ENCODE measurements at places on chromosomes 1 and 21.
A peak's percentile ranks its signal among the peaks of the same experiment; 100 is the strongest.

DNA sequence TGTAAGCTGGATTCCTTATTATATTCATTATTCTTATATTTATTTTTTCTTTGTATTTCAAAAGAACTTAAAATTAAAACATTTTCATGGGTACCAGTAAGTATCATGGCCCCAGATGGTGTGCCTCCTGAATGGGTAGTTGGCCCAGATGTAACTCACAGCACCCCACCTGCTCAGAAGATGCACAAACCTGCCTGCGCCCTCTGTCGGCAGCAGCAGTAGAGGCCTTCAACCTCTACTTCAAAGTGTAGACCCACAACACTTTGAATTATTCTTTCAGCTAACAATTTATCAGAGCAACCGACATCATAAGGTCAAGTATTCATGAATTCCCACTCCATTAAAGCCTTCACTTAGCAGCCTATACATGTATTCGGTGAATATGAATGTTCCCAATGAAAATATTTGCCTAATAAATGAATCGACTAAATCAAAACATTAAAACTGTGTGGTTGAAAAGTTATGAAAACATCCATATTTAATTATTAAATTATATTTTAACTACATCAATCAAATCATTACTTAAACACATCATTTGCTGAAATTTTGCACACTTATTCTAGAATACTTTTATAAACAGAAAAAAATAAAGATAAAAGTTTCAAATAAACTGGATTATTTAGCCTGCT is 25.4 kb downstream of the PIGM start:
- DNase-seq: peak; percentile 84

GRCh38 chr1:170714163-170714562 is 50.2 kb downstream of the PRRX1 start:
- DNase-seq: no peak

DNA sequence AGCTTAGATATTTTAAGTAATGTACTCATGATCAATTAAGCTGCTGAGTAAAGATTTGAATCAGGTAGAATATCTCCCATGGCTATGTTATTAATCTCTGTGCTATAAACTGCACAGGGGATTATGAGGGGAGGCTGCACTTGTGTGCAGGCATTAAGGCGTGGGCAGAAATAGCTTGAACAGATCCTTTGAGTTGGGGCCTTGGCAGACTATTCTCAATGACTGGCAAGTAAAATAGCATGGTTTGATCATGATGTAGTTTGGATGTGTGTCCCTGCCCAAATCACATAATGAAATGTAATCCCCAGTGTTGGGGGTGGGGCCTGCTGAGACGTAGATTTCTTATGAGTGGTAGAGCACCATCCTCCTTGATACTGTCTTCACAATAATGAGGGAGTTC is 220.3 kb downstream of the PLPP3 start:
- no peak for DNase-seq

DNA sequence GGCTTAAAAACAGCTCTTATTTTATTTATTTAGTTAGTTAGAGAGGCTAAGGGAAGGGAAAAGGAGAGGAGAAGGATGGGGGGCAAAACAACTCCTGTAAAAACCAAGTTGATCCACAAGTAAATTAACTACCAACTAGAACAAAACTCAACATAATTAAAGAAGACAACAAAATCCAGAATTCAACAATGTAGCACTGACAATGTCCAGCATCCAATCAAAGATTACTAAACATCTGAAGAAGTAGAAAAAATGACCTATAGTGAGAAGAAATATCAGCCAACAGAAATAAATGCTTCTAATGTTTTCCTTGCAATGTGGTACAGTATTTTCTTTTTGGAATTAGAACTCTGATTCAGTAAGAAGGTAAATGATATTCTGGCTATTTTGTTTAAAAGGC is 160.1 kb downstream of the CDC7 start:
- DNase-seq: no peak

- DNase-seq: no peak
These were observed 5.9 kb upstream of the PRKAA2 start for GRCh38 chr1:56639211-56639610.

GRCh38 chr1:156260896-156261295 is 13.0 kb upstream of the PAQR6 start:
- DNase-seq: no peak

DNA sequence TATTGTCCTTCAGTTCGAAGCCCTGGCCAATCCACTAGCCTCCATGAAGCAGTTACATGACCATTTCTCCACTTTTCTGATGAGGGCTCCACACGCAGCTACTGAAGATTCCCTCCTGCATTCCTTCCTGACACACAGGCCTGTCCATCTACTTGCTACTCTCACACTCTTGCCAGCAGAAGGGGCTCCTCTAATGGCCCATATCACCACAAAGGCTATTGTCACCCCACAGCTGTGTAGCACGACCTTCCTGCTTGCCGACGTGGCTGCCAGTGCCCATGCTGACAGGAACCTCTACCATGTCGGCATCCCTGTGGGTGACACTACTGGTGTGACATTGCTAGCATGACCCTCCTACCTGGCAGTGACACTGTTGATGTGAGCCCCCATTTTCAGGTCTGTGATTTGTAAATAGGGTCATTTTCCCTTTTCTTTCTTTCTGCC is 1528.6 kb upstream of the TPTE start:
- DNase-seq: no peak
